ENCODE measurements at places on chromosomes 13 and 19.
A peak's percentile ranks its signal among the peaks of the same experiment; 100 is the strongest.

GRCh38 chr19:6773323-6773931, 919 bp downstream of the VAV1 start:
- peak; percentile 52 for DNase-seq

DNA sequence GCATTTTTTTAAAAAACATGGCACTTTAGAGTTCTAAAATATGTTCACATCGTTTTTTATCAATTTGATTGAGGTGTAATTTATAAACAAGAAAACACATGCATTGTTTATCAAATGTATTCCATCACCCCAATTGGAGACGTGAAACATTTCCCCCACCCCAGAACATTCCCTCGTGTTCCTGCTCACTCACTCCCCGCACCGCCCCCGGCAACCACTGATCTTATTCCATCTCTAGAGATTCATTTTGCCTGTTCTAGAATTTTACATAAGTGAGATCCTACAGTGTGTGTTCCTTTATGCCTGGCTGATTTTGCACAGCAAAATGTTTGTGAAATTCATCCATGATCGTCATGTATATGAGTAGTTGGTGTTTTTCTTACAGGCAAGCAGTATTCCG, 50.5 kb upstream of the KCTD15 start:
- no peak for DNase-seq

DNA sequence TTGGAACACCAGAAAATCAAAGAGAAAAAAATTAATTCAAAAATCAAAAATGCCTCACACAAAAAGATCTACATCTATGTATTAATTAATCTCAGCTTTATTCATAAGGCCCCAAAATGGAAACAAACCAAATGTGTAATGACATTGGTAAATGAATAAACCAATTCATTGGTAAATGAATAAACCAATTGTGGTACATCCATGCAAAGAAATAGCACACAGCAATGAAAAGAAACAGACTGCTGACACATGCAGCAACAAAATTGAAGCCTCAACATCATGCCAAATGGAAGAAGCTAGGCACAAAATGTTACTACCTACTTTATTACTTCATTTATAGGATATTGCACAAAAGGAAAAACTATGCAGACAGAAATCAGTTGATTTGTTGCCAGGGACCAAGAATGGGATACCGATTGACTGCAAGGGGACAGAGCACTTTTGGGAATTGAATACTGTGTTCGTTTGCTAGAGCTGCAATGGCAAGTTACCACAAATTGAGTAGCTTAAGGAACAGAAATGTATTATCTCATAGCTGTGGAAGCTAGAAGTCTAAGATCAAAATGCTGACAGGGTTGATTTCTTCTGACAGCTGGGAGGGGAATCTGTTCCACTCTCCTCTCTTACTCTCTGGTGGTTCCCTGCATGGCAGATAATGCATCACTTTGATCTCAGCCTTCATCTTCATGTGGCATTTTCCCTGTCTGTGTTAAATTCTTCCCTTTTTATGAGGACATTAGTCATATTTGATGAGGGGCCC, 252.8 kb downstream of the RFC3 start:
- no peak for DNase-seq

DNA sequence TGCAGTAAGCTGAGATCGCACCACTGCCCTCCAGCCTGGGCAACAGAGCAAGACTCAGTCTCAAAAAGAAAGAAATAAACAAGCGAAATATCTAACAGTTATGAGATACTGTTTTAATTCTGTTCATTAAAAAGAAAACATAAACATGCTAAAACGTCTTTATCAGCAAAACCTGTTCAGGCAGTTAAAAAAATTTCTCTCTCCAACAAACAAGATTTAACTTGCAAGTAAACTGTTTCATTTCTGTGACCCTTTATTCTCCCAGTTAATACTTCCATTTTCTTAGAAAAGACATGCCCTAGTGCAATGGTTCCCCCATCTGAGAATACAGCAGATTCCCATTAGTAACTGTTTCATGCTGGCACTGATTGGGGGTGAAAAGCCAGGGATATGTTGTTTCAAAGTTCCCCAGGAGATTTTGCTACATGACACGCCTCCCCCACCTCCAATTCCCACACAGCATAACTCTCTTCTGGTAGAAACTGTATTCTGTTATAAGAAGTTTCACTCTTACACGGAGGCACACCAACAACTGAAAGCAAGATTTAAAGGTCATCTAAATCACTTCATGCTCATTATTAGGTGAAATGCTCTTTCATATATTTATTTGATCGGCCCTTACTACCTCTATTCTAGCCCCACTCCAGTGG, 24.4 kb downstream of the ELF1 start:
- no peak for DNase-seq

DNA sequence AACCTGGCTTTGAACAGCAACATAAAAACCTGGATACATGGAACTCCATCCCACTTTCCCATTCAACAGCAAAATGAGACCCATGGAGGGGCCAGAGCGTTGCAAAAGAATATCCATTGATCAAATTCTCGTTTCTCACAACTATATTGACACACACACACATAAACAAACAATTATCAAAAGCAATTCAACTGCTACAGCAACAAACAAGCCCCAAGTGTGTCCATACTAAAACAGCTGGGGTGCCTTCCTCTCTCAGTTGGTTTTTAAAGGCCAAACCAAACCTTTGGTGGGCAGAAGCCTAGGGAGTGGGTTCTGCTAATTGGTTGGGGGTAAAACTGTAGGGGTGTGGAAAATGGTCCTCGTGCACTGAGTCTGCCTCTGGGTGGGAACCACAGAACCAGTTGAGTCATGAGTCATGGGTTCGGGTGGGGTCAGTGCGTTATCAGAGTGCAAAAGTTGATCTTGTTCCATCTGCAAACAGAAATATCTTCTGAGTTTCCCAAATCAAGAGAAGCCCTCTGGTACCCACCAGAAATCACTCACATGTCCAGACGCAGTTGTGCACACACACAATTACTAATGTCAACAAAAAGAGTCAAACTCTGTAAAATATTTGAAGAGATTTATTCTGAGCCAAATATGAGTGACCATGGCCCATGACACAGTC, 18.5 kb downstream of the GPR42 start:
- no peak for DNase-seq

DNA sequence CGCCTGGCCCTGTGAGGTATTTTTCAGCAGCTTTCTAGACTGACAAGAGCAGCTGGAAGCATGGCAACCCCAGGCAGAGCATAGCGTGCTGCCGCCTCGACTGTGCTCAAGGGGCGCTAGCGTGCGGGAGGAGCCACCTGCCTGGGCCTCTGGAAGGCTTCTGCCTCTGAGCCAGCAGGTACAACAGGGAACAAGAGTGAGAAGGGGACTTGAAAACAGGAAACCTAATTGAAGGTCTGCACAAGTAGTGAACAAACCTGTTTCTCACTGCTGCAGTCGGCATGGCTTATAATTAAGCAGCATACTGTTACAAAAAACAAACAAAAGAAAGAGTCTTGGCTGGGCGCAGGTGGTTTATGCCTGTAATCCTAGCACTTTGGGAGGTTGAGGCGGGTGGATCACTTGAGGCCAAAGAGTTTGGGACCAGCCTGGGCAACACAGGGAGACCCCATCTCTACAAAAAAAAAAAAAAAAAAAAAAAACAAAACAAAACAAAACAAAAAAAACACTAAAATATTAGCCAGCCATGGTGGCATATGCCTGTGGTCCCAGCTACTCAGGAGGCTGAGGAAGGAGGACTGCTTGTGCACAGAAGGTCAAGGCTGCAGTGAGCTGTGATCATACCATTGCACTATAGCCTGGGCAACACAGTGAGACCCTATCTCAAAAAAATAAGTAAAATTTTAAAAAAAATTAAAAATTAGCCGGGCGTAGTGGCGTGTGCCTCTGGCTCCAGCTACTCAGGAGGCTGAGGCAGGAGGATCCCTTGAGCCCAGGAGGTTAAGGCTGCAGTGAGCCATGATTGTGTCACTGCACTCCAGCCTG, 12.6 kb upstream of the GARRE1 start:
- no peak for DNase-seq

- no peak for DNase-seq
Measured at GRCh38 chr19:30513082-30513411, 140.9 kb downstream of the ZNF536 start.

- DNase-seq, result peak; percentile 42
Measured at GRCh38 chr13:31824705-31825517, 85.6 kb downstream of the RXFP2 start.

Measured in CD4-positive, alpha-beta T cell treated with Interferon alpha-2 for 1 hour (primary cell).